Caco-2 (cell line): ENCODE measurements at places on chromosomes 7 and 10. TPM values are rescaled to one million over a fixed set of nuclear protein-coding genes. Genes with fewer than 3 reads are reported as not detected.
A peak's percentile ranks its signal among the peaks of the same experiment; 100 is the strongest.

DNA sequence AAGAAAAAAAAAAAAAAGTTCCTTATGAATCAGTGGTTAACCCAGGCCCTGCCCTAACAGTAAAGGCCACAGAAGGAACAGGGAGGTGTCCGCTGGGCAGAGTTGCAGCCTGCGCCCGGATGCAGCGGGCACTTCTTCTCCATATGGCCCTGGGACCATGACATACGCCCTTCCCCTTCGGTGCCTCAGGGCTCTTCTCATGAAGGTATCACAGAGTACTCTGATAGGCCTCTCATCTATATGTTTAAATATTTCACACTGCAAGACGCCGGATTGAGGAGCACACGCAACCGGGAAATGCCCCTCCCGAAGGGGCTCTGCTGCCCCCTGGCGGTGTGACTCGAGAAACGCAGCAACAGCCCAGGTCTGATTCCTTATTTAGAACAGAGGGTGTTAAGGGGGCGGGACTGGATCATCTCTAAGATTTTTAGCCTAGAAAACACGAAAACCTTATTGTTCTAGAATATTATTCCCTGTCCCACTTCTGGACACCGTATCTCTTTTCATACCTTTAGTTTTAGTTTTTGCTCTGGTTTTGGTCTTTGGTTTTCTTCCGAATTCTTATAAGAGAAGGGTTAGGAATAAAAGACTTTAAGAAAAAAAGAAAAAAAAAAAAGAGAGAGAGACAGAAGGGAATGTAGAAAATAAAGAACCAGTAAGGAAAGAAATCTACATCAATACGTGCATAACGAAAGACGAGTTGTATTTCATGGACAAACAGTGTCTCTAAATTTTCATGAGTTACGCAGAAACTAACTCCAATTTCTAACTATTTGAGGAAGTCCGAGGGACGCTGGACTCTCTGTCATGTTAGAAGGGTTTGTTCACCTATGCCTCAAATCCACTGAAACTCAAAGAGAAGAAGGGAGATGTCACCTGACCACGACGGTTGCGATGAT lies 12.0 kb downstream of the DAGLB start:
- DNase-seq: peak; percentile 89

GRCh38 chr7:91191771-91192170 lies 72.5 kb upstream of the FZD1 start:
- no peak for DNase-seq

DNA sequence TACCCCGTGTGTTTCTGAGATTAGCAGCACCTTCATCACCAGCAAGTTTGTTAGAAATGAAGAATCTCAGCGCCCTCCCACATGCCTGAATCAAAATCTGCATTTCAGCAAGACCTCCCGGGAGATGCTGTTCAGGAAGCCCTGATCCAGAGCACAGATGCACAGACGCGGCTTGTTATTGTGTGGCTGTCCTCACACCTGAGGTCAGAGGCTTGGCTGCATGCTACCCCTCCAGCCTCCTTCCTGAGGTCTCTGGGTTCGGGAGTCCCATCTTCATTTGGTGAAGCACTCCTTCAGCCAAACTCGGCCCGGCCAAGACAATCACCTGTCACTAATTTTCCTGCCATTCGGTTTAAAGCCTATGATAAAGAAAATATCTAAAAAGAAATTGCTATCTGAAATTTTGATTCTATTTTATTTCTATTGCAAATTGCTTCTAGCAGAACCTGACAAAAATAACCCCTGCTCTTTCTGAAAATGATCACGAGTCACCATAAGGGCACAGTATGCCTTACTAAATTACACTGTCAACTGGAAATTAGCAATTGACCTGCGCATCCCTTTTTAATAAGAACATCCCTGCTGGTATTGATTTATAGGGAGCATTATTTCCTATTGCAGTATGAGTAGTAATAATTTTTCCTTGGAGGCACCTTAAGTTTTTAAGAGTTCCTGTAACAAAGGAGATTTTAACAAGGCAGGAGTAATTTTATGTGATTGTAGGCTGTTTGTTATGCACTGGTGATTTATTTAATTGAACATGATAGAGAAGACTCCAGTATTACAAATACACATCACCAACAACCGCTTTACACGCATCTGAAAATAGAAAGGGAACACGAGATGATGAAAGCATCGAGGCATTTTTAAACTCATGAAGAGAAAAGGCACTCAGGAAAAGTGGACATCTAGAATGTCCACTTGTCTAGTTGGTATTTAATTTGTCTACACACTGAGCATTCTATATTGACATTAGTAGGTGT lies 49.5 kb downstream of the VSTM2A start:
- no peak for DNase-seq

- DNase-seq: no peak
These were observed 417.0 kb downstream of the TYW1 start for GRCh38 chr7:67413670-67414069.

DNA sequence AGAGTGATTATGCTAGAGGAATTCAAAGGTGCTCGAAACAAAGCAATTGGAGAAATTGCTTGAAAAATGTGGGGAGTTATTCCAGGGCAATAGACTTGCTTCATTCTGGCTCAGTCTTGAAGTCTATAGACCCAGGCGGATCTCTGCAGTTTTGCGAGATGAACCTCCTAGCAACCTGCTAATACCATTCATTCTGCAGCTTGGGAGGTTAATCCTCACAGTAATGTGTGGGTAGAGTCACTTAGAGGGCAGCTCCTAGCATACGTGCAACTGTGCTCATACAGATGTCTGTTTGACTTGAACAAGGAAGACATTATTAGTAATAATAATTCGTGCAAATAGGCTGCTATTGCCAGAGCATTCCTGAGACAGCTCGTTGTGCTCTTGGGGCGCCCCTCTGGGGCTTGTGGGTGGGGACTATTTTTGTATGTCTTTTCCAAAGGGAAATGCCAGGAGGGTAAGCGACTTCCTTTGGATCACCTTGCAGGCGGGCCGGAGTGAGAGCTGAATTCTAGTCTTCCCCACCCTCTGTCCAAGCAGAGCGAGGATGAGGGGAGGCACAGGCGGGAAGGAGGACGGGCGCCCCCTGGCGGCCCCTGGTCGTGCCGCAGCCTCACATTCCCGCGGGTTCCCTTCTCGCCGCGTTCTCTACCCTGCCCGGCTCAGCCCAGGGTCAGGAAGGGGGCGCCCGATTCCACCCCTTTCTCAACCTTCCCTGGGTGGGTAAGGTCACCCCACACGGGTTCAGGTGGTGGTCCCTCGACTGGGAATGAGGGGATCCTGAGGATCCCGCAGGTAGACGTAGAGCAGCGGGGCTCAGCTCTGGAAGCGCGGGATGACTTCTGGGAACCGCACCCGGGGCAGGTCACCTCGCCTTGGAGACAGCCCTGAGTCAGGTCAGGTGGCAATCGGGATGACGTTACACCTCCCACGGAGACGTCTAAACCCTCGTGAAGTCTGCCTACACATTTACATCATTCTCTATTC lies 241.5 kb downstream of the PHTF2 start:
- DNase-seq: no peak

- no peak for DNase-seq
These were observed 129.2 kb downstream of the SORBS1 start for GRCh38 chr10:95431900-95432342.

DNA sequence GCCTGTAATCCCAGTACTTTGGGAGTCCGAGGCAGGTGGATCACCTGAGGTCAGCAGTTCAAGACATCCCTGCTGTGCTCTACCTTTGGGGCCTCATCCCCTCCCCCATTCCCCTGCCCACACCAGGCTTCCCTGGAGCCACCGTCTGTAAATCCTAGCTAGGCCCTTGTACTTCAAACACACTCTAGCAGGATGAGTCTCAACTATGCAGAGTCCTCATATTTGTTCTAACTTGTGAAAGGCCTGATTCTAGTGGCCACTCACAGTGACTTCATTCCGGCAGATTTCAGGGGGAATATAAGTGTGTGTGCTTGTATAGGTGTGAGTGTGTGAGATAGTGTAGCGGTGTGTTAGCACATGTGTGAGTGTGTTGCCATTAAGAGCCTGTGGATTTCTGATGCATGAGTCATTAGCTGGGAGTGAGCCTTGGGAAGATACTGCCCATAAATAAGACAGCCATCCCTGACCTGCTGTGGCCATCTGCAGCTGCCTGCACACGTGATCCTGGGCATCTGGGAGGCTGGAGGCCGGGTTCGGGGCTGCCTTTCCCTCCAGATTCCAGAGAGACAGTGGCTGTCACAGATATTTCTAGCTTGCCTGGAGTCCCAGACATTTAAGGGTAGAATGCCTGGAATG lies 1.7 kb upstream of the NEURL1 start:
- peak; percentile 69 for DNase-seq

- DNase-seq: no peak
These were observed 122.2 kb upstream of the AMPH start for GRCh38 chr7:38753347-38753746.

Gene ELAPOR2
- 4.6 and 5.6 TPM in 2 replicates for total RNA-seq

DNA sequence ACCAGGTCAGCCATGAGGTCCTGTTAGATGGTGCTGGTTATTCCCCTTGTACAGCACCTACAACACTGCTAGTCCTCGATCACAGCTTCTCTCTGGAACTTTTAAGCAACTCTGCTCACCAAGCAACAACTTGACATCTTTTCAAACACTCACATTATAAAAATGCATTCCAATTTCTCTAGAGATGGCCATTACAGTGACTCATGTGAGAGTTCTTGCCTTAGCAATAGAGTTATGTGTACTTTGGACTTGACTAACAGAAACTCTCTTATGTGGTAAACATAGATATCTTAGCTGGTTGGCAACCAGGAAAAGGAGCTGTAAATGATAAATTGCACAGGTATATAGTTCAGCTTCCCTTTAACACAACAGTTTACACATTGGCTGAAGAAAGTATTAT lies 122.2 kb downstream of the PDE1C start:
- DNase-seq: no peak

Gene SLC13A1
- total RNA-seq: not detected in 2 replicates

Gene SOSTDC1
- total RNA-seq: 8.1 and 8.4 TPM in 2 replicates

DNA sequence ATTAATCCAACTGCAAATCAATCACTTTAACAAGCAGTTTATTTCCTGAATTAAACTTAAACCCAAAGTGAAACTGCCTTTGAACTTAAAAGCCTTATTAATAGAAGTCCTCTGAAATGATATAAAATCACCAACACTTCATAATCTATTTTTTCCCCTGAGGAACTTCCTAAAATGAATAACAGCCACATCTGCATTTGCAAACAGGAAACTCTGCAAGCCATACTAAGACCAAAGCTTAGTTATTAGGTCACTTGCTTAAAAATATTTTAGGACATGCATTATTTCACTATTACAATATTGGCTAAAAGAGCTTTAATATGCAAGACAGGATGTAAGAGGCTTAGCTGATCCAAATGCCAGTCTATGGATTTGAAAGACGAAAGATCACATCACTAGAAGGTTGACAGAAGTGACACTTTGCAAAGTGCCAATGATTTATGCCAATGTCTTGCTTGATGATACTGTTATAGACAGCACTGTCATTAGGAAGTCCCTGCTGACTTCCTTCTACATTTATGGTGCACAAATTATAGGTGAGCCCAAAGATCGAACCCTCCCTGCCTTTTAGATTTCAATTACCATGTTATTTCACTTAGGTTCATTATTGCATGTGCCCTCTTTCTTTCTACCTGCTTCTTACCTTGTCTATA lies 99.9 kb upstream of the SKAP2 start:
- no peak for DNase-seq

Gene CREB5
- 9.1 and 9.2 TPM in 2 replicates for total RNA-seq

Gene XRCC2
- total RNA-seq: 16.8 and 18.5 TPM in 2 replicates

GRCh38 chr10:101452593-101452992 lies 98.6 kb downstream of the BTRC start:
- no peak for DNase-seq

- DNase-seq: no peak
These were observed 28.0 kb upstream of the CABCOCO1 start for GRCh38 chr10:61634746-61635145.

DNA sequence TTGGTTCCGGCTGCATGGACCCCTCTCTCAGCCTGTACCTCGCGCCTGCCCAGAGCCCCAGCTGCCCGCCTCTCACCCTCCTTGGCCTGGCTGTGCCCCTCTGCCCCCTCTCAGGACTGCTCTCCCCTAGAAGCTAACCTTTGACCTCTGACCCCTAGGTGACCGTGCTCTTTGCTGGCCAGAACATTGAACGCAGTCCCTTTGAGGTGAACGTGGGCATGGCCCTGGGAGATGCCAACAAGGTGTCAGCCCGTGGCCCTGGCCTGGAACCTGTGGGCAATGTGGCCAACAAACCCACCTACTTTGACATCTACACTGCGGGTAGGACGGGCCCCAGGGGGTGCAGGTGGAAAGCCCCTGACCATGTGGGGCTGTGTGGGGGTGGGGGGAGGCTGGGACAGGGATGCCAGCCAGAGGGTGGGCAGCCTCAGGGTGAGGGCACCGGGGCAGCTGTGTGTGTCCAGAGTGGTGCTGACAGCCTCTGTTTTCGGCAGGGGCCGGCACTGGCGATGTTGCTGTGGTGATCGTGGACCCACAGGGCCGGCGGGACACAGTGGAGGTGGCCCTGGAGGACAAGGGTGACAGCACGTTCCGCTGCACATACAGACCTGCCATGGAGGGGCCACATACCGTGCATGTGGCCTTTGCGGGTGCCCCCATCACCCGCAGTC lies 8.0 kb downstream of the FLNC start:
- no peak for DNase-seq

Gene FRAT1
- 2.3 and 2.9 TPM in 2 replicates for total RNA-seq

DNA sequence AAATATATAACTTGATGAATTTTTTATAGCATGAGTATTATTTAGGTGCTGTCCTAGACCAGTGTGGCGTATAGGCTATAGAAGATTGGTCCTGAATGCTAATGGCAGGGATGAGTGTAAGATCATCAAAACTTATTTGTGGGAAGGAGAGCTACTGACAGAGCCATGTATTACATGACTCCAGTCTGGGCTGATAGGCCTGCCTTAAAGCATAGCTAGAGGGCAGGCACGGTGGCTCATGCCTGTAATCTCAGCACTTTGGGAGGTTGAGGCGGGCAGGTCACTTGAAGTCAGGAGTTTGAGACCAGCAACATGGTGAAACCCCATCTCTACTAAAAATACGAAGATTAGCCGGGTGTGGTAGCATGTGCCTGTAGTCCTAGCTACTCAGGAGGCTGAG lies 198.1 kb upstream of the KLF14 start:
- DNase-seq: no peak

DNA sequence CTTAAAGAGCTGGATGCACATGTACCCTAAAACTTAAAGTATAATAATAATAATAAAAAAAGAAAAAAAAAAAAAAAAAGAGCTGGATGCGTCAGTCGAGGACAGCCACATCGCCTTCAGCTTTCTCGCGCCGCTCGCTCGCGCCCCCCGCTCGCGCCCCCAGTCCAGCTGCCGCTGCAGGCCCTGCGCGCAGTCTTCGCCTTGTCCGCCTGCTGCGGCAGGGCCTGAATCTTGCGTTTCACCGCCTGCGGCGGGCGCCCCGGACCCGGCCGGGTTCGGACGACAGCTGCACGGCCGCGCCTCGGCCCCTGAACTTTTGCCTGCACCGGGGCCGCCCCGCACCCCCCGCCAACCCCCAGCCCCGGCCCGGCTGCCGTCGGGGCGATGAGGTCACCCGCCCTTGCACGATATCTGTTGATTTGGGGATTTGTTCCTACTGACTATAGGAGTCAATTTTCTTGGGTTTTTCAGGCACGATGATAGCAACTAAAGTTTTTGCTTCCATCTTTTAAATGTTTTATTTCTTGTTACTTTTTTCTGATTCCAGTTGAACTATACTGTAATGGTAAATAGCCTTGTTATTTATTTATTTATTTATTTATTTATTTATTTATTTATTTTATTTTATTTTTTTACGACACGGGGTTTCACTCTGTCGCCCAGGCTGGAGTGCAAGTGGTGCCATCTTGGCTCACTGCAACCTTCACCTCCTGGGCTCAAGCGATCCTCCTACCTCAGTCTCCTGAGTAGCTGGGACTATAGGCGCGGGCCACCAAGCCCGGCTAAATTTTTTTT lies 33.5 kb upstream of the CPN1 start:
- DNase-seq: no peak

GRCh38 chr10:29146311-29147100 lies 142.4 kb upstream of the LYZL1 start:
- no peak for DNase-seq

Gene FASTK
- total RNA-seq: 114 and 119 TPM in 2 replicates
